ENCODE measurements at places on chromosomes 12 and 14.

- no peak for DNase-seq
Observed at GRCh38 chr12:115817389-115817788, 460.1 kb downstream of the MED13L start.

DNA sequence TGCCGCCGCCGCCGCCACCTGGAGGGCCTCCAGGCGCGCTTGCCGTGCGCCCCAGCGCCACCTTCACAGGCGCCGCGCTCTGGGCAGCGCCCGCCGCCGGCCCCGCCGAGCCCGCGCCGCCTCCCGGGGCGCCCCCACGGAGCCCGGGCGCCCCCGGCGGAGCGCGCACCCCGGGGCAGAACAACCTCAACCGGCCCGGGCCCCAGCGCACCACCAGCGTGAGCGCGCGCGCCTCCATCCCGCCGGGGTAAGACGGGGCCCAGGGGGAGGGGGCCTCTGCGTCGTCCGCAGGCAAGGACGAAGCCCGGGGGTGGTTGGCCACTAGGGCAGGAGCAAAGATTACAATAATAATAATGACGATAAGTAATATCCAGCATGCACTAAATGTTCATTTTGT lies 21.3 kb downstream of the DTX1 start:
- no peak for DNase-seq

DNA sequence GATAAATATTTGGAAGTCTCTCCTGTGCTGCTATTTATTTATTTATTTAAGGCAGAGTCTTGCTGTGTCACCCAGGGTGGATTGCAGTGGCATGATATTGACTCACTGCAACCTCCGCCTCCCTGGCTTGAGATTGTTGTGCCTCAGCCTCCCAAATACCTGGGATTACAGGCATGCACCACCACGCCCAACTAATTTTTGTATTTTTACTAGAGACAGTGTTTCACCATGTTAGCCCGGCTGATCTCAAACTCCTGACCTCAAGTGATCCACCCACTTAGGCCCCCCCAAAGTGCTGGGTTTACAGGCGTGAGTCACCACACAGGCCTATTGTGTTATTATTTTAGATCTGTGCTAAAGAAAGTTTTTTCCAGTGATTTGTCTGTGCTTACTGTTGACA lies 225.2 kb downstream of the CCER1 start:
- no peak for DNase-seq

GRCh38 chr12:10115890-10116289 lies 14.1 kb downstream of the CLEC7A start:
- DNase-seq, result no peak

- no peak for DNase-seq
Observed at GRCh38 chr12:89448951-89449371, 75.6 kb downstream of the GALNT4 start.

DNA sequence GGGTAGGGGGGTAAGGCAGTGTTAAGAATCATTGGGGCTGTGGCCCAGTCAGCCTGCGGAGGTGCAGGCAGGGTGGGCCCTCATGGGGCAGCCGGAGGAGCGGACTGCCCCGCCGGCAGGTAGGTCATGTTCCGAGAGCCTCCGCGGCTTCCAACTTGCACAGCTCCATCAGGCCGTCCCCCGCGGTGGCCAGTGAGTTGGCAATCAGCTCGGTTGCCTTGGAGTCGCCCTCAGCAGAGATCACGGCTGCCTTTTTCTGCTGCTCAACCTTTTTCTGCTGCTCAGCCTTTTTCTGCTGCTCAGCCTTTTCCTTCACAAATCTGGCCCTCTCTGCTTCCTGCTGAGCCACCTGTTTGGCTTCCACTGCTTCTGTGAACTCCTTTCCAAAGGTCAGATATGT lies 41.1 kb upstream of the CSRNP2 start:
- no peak for DNase-seq

DNA sequence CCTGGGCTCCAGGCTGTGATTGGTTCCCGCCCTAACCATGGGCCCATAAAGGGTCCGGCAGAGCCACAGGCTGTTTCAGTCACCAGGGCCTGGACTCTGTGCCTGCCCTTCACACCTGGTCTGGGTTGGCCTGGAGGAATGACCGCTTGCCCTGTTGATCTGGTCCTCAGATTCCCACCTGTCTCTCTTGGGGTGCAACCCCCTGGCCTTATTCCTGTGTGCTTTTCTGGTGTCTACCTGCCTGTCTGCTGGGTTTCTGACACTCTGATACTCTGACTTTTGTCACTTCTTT lies 2.9 kb upstream of the KRT83 start:
- DNase-seq, result no peak

All from AG09319 (cell line).